ENCODE measurements at places on chromosomes 6 and 20.

DNA sequence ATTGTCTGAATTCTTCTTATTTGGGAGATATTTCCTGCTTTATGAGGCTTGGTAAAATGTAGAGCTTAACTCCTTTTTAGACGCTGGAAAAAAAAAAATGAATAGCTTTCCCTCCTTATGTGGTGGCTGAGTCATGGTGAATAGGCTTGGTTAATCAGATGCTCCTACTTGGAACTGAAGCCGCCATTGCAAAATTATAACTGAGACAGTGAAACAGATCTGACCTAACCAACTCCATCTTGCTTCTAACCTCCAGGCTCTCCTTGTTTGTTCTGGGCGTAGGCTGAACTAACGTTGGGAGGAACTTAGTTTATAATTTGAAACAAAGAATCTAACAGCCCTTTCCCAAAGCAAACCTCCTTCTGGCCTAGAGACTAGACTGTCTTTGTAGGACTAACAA, 43.2 kb upstream of the PLCB4 start:
- DNase-seq: no peak

- no peak for DNase-seq
Measured at GRCh38 chr6:150079604-150080003, 10.7 kb upstream of the ULBP3 start.

DNA sequence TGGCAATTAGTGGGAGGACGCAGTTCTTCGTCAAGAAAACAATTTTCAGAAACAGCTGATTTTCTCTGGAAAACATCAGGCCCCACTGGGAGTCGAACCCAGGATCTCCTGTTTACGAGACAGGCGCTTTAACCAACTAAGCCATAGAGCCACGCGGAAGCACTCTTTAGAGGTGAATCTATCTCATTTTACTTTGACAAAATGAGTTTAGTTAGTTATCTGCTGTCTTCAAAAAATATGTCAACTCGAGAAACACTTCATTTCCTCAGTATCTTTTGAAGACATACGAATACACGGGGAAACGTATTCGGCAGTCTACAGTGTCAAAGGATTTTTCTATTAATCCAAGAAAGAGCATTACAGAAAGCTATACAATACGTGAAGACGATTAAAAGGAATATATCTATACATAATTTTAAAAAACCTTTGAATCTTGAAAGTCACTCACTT, 26.7 kb downstream of the GPX6 start:
- no peak for DNase-seq

GRCh38 chr20:63215101-63216040, 560 bp downstream of the YTHDF1 start:
- DNase-seq: no peak

GRCh38 chr6:111276335-111276734, 189.0 kb downstream of the SLC16A10 start:
- DNase-seq: no peak

GRCh38 chr6:90905351-90905750, 318.5 kb upstream of the MAP3K7 start:
- DNase-seq: no peak

GRCh38 chr6:30515944-30516753, 26.8 kb downstream of the HLA-E start:
- DNase-seq: peak; percentile 81

DNA sequence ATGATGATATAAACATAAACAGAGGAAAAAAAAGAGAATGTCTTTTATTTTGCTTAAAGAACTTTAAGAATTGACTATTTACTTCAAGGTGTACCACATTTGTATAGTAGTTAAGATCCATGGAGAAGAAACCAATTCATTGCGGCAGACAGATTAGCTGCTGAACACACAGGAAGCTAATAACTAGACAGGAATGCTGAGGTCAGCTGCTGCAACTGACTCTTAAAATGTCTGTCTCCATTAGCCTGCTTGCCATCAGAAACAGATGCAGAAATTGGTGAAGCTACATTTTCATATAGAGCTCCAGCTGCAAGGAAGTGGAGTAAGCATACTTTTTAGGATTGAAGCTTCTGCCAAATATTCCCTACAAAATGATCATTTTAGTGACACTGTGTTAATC, 939.5 kb downstream of the EPHA7 start:
- DNase-seq: no peak

DNA sequence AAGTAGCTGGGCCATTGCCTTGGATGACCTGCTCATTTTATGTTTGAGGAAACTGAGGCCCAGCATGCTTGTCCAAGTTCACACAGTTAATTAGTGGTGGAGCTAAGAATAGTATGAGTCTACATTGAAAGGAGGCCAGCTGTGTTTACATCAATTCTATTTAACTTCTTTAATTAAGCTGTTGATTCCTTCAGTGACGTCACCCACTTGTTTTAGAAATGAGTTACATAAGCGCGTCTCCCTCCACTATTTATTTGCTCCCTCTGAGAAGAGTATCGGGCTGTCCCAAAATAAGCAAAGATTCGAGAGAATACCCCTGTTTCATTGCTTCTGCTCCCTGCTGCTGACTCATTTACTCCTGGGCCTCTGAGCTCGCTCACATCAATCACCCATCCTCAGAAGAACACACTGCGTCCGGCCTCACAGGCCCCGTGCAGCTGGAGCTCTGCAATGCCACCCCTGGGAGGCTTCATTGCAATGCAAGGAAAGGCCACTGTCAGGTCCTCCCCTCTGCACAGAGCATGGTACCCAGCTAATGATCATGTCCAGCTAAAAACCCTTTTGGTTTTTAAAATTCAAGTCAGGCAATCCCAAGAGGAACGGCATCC, 74.8 kb upstream of the BMP2 start:
- DNase-seq: no peak

DNA sequence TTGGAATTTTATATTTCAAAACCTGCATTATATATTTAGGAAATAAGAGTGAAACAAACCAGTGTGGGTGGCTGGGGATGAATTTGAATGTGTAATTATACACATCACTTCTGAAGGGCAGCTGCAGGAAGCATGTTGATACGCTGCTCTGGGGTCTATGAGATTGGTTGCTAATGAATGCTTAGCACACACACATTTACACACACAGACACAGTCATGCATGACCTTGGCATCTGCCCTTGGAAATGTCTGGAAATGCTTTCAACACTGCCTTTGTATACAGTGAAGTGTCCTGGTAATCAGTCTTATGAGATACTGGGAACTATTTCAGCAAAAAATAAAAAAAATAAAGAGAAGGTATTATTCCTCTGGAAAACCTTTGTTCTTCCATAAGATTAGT, 83.4 kb downstream of the ELOVL4 start:
- no peak for DNase-seq

GRCh38 chr20:46186210-46186609, 68.1 kb downstream of the CD40 start:
- no peak for DNase-seq

- DNase-seq: no peak
Measured at GRCh38 chr20:44231713-44232468, 15.2 kb upstream of the GDAP1L1 start.

- no peak for DNase-seq
Measured at GRCh38 chr6:143264986-143265764, 185.3 kb downstream of the ADAT2 start.

GRCh38 chr6:73180076-73180738, 45.1 kb downstream of the KHDC1L start:
- DNase-seq: no peak

DNA sequence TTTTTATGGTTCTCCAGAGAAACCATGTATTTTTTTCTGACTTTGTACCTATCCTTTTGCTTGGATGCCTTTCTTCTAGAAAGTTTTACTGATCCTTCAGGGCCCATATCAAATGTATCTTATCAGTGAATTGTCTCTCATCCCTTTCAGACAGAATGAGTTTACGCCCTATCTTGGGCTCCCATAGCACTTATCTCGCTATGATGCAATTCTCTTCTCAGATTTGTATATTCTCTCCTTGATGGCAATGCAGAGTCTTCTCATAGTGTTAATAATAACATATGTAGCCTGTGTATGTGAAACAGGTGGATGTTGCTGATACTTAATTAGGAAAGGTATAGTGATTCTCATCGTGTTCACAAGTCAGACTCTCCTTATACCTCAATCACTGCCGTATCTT, 336.2 kb downstream of the UTRN start:
- no peak for DNase-seq

- no peak for DNase-seq
Measured at GRCh38 chr6:12335131-12335527, 45.0 kb downstream of the EDN1 start.

DNA sequence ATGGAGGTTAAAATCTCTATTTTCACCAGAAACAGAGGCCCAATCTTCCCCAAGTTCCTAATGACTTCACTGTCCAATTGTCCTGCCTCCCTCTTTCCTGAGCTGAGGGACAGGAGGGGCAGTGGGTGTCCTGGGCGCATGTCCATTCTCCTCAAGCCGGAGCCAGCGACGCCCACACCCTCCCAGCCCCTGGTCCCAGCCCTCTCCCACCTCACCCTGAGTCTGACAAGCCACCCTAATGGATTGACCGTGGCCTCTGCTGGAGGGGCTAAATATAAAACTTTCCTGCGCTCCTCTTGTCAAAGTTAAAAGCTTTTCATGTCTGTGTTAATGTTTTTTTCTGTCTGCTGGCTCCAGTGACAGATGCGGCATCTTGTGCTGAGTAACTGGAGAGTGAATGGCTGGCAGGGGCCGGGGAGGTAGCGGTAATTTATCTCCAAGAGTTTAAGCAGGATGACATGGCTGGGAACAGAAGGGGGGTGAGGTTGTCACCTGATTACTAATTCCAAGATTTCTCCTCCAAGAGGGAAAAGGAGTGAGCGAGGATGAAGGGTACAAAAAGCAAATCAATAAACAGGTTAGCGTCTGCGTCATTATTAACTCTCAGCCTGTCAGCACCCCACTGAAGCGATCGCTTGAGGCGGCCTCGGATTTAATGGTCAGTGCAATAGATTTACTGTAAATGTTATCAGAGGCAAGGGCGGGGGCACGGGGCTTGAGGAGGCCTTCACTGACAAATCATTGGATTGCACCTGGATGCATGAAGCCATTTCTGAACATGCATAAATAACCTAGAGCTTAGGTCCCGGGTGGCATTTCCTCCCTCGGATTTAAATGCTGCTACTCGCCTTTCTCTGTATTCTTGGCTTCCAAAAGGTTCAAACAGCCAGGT, 118.1 kb upstream of the MAFB start:
- no peak for DNase-seq

DNA sequence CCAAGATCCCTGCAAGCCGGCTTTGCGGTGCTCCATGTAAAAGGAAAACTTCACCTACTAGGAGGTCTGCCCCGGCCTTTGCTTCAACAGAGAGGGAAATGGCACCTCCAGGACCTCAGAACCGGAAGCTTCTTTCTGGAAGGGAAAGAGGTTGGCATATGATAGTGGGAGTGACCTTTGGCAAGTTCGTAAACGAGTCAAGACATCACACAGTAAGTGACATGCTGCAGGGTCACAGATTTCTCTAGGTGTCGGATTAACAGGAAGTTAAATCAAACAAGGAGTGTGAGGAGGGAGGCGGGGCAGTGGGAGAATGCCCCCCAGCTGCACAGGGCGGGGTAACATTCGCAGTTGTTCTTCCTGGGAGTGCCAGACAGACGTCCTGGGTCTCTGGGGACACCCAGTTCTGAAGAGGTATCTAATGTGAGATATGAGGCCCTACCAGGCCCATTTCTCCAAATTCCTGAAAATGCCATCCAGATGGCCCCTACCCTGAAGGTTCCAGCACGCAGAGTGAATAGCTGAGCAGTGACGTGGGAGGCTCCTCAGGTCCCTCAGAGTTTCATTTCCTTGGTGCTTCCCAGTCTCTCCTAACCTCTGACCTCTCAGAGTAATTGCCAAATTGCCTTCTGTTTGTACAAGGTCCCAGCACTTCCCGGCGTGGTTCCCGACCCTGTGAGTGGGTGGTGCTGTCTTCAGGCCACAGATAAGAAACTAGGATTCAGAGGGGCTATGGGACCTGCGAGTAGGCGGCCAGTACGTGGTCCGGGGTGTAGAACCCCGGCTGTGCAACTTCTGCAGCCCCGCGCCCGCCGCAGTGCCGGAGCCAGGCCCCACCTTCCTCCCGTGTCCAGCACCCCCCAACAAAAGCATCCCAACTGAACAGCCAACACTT, 1.9 kb downstream of the RRBP1 start:
- DNase-seq: peak; percentile 22

- DNase-seq: no peak
Measured at GRCh38 chr20:62815066-62815991, 1.5 kb upstream of the COL9A3 start.

DNA sequence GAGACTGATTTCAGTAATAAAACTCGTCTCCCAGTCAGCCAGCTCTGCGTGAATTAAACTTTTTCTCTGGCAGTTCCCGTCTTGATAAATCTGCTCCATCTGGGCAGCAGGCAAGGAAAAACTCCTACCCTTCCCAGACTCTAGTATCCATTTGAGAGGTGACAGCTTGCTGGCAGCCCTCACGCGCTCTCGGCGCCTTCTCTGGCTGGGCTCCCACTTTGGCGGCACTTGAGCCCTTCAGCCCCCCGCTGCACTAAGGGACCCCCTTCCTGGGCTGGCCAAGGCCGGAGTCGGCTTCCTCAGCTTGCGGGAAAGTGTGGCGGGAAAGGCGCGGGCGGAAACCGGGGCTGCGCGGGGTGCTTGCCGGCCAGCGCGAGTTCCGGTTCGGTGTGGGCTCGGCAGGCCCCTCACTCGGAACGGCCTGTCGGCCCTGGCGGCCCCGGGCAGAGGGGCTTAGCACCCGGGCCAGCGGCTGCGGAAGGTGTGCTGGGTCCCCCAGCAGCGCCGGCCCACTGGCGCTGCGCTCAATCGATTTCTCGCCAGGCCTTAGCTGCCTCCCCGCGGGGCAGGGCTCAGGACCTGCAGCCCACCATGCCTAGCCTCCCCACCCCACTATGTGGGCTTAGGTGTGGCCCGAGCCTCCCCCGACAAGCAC, 21.8 kb upstream of the GMPR start:
- DNase-seq: no peak
